ENCODE measurements at places on chromosomes 7 and 10.

GRCh38 chr10:26627324-26627723 is 70.2 kb upstream of the PDSS1 start:
- no peak for DNase-seq

- DNase-seq: no peak
Observed at GRCh38 chr7:5596896-5597246, 173.2 kb upstream of the TNRC18 start.

DNA sequence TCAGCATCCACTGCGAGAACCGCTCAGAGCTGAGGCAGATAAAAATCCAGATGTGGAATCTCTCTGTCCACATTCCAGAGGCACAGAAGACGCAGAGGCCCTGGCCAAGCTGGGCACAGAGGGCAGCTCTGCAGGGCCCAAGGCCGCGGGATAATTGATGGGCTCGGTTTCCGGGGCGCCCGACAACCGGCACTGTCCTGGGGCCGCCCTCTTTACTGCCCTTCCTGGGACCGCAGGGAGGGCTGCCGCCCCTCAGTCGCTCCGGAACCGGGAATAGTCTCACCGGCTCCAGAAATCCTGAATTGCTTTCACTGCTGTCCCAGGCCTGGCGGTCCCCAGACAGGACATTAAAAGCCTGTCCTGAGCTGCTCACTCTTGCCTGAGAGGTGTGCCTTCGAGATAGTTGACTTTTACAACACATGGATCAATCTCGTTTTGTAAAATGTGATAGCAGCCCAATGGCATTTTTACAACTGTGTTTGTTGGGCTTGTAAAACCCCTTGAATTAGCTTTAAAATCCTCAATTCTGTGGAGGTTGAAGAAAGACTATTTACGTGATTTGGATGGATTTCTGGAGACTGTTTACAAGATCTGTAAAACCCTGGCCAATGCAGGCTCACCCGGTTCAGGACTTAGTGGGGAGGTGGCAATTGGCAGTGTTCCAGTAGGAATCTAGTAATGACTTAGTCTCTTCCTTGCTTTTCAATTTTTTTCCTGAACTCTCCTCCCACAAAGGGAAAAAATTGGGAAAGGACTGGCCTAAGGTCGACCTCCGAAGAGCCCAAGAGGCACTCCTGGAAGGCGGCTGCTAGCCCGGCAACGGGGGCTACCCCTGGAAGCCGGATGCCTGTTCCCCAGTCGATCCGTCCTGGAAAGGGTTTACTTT is 1.4 kb upstream of the HOXA6 start:
- peak; percentile 31 for DNase-seq

DNA sequence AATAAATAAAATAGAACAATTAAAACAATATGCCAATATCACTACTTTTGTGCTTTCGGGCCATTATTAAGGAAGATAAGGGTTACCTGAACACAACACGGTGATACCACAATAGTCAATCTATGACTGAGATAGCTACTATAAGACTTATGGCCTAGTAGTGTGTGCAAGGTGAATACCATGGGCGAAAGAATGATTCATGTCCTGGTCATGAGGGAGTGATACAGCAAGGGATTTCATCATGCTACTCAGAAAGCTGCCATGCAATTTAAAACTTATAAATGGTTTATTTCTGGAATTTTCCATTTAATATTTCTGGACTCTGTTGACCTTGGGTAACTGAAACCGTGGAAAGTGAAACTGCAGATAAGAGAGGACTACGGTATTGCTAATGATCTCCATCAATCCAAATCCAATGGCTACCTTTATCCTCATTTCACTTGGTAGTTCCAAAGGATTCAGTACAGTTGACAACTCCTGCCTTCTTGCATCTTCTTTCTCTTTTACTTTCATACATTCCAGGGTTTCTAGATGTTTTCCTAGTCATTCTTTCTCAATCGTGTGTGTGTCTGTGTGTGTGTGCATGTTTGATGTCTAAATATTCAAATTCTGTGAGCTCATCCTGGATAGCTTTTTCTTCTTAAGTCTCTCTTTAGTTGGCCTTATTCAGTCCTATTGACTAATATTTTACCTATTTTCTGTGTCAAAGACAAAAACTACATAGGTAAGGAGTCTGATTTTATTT is 100.5 kb upstream of the MAGI2 start:
- no peak for DNase-seq

DNA sequence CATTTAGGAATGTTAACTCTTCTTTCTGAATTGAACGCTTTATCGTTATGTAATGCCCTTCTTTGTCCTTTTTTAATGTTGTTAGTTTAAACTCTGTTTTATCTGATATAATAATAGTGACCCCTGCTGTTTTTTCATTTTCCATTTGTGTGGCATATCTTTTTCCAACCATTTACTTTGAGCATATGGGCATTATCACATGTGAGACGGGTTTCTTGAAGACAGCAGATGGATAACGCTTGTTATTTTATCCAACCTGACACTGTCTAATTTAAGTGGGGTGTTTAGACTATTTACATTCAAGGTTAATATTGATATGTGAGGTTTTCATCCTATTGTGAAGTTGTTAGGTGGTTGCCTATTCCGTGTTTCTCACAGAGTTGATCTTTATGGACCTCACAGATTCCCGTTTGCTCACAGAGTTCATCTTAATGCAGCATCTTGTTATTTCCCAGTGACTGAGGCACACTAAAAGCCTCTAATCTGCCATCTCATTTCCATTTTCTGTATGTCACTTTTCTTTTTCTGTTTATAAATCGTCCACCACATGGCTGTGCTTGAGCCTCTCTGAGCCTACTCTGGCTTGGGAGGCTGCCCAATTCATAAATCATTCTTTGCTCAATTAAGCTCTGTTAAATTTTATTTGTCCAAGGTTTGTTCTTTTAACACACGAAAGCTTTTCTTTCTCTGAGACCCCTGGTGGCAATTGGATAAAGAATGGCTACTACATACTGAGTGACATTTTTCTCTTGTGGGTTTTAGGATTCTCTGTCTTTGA is 286.2 kb downstream of the HTR7 start:
- DNase-seq: no peak

DNA sequence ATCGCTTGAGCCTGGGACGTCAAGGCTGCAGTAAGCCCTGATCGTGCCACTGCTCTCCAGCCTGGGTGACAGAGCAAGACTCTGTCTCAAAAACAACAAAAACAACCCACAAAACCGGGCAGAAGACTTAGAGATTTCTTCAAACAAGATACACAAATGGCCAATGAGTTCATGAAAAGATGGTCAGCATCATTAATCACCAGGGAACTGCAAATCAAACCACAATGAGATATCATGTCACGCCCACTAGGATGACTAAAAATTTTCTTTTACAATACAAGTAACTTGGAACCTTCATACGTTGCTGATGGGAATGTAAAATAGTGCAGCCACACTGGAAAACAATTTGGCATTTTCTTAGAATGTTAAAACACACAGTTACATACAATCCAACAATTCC is 77.3 kb upstream of the GRID1 start:
- DNase-seq: no peak

DNA sequence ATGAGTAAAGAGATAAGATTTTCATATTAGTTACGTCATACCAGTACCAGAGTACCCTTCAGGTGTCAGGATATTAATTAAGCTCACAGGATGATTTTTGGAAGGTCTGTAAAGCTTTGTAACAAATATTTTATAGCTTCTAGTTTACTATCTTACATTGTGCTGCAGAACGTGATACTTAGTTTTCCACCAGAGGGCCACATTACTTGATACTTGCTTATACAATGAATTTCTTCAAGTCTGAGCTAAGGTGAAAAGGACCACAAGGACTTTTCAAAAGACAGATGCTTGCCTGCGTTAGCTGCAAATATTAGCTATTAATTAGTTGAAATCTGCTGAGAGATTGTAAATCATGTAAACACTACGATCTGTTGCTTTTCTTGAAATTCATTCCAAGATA is 12.2 kb downstream of the FOXP2 start:
- DNase-seq: no peak

All from AG08395 (cell line).